Trophoblast cell (in vitro differentiated cells and primary cell): ENCODE measurements at places on chromosomes 5 and 9.
A peak's percentile ranks its signal among the peaks of the same experiment; 100 is the strongest.

- no peak for DNase-seq
Measured at GRCh38 chr9:34387239-34387638, 10.5 kb upstream of the MYORG start.

DNA sequence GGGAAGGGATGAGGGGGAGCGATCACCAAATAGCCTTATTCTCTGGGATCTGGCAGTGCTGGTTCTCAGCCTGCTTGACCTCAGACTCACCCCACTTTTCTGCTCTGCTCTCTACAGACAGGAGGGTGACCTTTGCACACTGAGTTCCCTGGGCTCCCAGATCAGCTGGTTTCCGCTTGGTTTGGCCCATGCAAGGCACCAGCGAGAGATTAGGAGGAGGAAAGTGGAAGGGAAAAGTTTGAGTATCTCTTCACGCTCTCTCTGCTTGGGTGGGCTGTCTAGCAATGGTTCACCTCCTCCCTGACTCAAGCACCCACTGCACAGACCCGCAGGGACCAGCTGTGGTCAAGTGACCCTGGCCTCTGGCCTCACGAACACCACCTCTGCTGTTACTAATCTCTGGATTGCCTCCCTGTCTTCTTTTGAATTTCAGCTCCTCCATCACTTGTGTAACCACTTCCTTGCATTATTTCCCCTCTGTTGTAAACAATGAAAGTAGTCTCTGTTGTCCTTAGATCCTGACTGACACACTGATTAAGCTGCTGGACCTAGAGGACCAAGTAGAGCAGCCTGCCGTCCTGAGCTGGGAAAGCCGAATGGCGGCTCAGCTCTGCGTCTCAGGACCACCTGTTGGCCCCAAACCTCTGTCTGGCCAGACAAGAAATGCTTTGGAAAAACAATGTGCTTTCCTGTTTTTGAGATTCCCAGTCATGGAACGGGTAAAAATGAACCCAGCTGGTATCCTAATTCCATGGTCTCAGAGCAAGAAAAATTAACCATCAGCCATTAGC, 186.6 kb downstream of the CRB2 start:
- DNase-seq = no peak

DNA sequence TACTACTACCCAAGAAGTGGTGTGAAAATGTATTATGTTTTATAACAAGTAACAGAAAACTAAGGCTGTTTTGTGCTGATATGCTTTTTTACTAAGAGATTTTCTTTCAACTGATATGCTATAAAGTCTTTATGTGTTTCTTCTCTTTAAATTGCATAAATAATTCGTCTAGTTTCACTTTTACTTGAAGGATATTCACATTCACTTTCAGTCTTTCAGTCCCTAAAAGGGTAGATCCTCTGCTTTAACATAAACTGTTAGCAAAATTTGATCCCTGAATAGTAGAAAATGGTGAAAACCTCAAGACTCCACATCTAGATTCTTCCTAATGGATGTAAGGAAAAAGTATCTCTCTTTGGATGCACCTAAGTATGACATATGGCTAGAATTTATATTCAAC, 69.0 kb upstream of the FST start:
- no peak for DNase-seq

DNA sequence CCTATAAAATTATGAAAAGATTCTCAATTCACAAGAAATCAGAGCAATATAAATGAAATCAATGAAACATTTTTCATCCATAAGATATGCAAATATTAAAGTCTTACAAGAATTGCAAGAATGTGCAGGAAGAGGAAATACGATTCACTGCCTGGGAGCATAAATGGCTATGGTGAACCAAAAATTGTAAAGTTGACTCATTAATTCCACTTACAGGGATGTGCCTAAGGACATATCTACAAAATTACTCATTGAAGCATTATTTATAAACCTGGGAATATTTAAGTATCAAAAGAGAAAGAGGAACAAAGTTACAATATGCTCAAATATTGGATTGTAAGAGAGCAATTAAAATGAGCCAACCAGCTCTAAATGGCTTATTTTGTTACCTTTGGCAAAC, 6.9 kb upstream of the NIPSNAP3A start:
- DNase-seq = no peak

GRCh38 chr9:76528056-76528455, 69.1 kb downstream of the GCNT1 start:
- no peak for DNase-seq

DNA sequence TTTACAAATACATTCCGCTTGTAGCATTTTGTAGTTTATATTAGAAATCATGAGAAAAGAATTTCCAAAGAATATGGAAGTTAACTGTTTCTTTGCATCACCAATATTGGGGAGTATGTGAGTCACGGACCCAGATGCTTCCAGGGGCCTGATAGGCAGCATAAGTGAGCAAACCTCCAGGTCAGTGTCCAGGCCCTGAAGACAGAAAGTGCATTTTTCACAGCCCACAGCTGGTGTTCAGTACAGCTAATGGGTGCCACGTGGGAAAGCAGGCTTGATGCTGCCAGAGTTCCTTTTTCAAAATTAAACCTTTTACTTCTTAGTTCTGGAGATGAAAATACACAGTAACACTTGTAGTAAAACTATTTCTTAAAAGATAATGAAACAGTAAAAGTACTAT, 454.4 kb upstream of the ACTBL2 start:
- DNase-seq = no peak

GRCh38 chr5:137273511-137273910, 225.6 kb downstream of the SPOCK1 start:
- no peak for DNase-seq

DNA sequence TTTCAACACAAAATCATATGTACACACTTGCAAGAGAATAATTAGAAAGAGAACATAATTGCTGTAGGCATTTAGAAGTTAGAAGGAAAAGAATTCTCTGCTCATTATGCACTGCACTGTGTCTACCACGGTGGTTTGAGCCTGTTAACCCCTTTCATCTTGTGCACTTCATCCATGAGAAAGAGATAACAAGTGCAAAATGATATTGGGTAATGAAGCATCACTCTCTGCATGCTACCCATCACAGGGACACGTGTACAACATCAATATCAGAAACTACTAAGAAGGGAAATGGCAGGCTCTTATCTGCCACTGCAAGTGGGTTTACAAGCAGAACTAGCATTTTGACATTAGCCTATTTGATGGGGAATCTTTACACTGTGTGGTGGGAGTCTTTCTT, 202.6 kb downstream of the CDH12 start:
- no peak for DNase-seq

DNA sequence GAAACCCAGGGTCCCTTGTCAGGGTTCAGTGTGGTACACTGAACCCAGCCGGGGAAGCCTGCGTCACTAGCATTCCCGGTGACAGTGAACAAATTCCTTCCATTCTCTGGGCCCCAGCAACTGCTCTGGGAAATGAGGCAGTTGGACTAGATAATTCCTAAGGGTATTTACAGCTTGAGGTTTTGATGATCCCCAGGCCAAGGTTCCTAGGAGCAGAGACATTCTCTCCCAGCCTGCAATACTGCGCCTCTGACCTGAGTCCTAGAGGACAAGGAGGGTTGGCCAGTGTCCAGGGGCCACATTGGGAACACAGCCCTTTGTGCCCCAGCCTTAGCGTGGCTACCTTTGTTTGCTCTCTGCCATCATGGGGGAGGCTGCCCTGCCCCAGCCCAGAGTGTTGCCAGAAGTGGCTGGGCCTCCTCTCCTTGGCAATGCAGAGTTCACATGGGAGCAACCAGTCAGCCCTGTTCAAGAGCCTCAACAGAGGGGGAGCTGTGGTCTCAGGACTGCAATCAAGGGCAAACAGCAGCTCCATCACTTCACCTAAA, 178.2 kb downstream of the SEC61B start:
- peak; percentile 66 for DNase-seq

DNA sequence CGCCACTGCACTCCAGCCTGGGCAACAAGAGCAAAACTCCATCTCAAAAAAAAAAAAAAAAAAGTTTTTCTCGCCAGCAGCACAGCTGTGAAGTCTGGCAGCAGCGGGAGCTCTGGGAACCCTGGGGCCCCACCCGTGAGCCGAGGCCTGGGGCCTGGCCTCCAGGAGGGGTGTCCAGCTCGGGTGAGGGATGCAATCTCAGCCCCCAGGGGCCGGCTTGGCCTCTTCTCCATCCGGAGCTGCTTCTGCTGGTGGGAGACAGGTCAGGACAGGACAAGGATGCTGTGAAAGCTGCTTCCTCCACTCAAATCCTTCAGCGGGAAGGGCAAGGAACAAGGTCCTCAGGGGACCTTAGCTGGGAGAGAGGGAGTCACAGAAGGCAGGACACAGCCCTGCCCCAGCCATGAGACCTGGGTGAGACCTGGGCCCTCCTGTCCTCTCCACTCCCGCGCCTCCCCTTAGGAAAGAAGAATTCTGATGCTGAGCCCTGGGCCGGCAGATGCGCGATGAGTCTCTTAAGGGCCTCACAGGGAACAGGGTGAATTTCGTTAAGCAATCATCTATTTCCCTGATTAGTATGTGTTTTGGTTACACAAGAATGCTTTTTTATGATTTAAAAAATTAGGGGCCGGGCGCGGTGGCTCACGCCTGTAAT, 30.6 kb downstream of the PLPP7 start:
- DNase-seq = peak; percentile 87

- DNase-seq = no peak
Measured at GRCh38 chr5:133511653-133512235, 100.6 kb downstream of the FSTL4 start.

- no peak for DNase-seq
Measured at GRCh38 chr5:147752666-147753290, 29.8 kb downstream of the JAKMIP2 start.

GRCh38 chr9:4235871-4236804, 63.7 kb downstream of the GLIS3 start:
- DNase-seq = peak; percentile 61

DNA sequence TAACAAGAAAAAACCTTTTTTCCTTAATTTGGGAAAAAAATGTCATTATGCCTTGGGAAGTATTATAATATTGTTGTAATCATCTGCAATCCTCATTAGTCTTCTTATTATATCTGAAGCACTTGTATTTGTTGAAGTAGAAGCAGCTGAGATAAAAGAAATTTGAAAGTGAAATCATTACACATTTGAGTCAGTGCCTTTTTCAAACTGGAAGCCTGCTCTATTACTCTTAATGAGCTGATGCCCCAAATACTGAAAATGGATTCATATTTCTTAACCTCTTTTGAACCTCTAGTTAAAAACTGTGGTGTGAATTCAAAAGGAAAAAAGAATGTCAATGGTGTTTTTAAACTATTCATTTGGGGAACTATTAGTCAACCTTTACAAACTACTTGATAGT, 1027.7 kb downstream of the NR2F1-AS1 start:
- DNase-seq = no peak

GRCh38 chr9:19720377-19720776, 68.5 kb downstream of the SLC24A2 start:
- no peak for DNase-seq

- DNase-seq = no peak
Measured at GRCh38 chr9:20302197-20302596, 320.1 kb downstream of the MLLT3 start.

DNA sequence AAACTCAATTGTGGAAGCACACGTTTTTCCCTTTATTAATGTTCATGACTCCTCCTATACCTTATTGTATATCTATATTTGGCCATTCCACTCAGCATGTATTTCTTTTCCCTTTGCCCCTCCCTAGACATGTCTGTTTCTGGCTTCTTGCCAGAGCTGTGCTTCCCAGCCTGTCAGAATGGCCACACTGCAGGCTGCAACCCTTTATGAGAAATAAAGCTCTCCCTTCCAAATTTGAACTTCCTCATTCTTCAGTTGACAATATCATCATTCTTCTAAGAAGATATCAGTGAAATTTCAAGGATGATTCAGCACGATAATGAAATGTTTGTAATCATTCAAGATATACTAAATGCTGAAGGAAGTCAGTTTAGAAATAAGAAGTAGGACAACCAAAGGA, 107.6 kb upstream of the PRSS3 start:
- no peak for DNase-seq

DNA sequence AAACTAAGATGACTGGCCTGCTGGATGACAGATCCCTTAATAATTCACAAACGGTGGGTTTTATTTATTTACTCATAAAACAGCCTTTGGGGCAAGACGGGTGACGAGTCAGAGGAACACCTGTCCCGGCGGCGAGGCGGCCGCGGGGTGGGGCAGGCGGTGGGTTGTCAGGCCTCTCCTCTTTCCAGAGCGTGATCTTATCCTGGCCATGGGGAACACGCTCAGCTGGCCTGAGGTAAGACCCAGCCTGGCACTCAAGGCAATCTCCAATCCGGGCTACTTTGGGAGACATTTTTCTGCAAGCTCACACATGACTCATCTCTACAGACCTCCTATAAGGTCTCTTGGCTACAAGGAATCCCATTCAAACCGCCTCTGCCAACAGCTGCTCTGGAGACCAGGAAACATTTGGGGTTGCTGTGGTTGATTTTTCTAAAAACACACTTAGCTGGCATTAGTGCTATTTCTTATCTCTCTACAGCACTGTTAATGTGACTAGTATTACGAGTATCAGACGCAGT, 6.3 kb downstream of the RAPGEF1 start:
- peak; percentile 97 for DNase-seq

DNA sequence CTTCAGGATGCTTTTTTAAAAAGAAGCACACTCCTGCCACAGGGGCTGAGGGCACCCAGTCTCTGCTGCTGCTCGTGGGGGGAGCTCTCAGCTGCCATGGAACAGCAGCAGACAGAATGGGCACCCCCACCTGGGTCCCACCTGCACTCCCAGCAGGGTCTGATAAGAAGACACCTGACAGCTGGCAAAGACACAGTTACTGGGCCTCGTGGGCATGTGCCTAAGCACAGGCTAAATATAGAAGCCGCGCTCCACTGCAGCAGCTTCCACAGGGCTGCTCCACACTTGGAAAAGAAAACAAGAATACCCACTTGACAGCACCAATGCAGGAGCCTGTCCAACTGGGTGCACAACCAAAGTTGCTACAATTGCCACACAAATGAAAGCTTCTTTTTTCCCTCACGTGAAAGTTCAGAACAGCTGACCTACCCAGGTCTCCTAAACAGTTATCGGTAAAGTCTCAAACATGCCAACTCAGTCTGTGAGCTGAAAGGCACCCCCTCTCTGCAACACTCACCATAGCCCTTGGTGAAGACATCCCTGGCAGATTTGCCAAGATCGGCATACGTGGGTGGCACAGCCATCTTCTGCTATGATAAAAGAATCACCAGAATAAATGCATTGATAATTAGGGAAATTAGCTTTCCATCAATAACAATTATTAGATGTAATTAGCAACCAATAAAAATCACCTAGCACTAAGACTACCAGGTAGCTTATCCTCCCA, 12.2 kb downstream of the VDAC1 start:
- DNase-seq = no peak

GRCh38 chr9:136944212-136944518, 373 bp downstream of the FBXW5 start:
- DNase-seq = peak; percentile 19
